ENCODE measurements at places on chromosomes 11 and 22. TPM values are rescaled to one million over a fixed set of nuclear protein-coding genes. Genes with fewer than 3 reads are reported as not detected.

The SMIM35 gene
- total RNA-seq = not detected

The SF3A1 gene
- 65.8 TPM for total RNA-seq

The ROM1 gene
- 1.2 TPM for total RNA-seq

The KRTAP5-11 gene
- total RNA-seq = not detected

The APOA5 gene
- total RNA-seq = 57.8 TPM

The SCGB1A1 gene
- total RNA-seq = not detected

The VWCE gene
- 5.7 TPM for total RNA-seq

The CDC42EP1 gene
- total RNA-seq = 35.2 TPM

The APOA1 gene
- total RNA-seq = 12,494 TPM

DNA sequence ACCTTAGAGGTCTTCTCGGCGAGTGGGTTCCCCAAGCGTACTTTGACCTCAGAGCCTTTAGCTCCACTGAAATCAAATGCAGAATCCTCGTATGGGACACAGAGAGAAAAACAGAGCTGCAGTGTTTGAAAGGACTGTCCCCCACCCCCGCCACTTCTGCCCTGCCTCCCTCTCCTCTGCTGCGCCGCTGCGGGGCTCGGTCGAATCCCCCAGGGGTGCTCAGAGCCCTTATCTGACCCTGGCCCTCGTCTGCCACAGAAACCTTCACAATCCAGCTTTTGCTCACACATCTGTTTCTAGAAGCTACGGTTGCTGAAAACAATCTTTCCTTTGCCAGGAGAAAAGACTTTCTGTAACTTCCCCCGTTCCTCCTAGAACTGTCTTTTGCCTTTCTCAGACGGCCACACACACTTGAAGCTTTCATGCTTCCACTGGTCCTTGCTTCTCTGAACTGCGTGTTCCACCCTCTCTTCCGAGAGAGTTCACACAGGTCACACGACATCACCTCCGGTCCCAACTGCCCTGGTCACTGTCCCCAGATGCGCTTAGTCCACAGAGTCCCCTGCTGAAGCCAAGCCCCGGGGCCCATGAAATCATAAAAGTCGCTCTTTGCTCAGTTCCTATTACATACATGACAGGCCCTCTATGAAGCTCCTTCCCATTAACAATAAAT is 3.7 kb downstream of the SMIM35 start:
- DNase-seq = no peak

DNA sequence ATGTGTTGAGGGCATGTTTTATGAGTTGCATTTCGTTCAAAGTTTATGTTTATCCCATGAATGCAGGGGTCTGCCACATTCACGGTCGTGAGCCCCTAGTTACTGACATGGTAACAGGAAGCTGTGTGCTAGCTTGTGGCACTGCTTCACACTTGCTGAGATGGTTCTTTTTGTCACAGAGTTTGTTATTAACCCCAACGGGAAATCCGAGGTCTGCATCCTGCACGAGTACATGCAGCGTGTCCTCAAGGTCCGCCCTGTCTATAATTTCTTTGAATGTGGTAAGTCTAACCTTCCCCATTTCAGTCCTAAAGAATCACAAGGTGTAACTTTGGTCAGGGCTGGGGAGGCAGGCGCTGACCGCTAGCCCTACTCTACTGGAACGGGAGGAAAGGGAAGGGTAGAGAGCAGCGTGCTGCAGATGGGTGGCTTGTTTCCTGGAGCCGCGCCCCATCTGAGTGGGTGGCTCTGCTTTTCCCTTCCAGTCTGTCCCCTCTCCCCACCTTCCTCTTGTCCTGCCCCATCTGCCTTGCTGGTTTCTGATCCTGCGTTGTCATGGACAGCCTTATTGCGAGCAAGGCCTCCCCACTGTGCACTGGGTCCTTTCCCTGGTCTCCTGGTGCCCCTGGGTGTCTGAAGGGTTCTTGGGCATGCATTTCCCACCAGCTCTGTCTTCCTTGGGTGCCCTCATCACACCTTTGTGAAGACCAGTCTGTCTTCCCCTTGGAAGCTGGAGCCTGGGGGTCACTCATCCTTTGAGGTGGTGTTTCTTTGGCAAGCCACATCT is 11.8 kb downstream of the DGCR8 start:
- no peak for DNase-seq

DNA sequence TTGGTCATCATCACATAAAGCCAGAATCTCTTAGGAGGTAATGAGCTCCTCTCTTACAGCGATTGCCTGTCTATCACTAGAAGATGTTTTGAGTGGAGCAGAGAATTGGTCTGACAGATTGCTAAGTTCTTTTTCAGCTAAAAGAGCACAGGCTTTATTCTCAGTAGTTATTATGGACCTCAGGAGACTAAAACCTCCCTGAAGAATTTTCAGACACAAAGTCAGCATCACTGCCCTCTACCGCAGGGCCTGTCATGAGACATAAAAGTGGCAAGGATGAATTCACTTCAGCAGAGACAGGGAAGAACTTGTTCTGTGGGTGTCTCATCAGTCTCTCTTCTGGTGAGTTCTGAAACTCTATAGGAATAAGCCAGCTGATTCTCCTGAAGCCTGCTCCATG is at the start of gene OR51I2:
Gene OR51I2 (plus strand): TSS at position 301 of the 400 bp plus-strand sequence. CDS start 4,166 bp downstream, outside the sequence.
- DNase-seq = no peak

DNA sequence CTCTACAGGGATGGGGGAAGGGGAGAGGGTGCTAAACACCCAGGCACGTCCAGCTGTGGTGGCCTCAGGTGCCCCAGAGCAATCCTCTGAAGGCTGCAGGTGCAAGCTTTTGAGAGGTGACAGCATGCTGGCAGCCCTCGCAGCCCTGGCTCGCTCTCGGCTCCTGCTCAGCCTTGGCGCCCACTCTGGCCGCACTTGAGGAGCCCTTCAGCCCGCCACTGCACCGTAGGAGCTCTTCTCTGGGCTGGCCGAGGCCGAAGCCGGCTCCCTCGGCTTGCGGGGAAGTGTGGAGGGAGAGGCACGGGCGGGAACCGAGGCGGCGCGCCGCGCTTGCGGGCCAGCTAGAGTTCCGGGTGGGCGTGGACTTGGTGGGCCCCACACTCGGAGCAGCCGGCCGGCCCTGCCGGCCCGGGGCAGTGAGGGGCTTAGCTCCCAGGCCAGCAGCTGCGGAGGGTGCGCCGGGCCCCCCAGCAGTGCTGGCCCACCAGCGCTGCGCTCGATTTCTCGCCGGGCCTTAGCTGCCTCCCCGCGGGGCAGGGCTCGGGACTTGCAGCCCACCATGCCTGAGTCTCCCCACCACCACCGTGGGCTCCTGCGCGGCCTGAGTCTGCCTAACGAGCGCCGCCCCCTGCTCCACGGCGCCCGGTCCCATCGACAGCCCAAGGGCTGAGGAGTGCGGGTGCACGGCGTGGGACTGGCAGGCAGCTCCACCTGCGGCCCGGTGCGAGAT is 112.1 kb downstream of the TRIM29 start:
- DNase-seq = no peak

GRCh38 chr11:61516675-61517572 is 8.4 kb downstream of the LRRC10B start:
- no peak for DNase-seq

DNA sequence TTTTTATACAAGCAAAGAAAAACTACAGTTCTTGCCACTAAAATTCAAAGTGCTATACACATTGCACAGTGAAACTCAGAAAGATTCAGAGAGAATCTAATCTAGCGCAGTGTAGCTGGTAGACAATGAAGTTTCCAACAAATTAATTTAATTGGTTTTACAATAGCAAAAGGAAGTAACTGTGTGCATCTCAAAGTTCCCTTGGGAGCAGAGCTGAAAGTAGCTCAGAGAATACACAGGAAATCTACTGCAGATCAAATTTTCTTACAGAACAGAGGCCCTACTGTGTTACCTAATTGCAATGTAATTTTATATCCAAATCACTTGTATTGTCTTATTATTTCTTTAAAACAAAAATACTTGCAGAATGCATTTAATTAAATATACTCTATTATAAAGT is 1396.2 kb upstream of the TENM4 start:
- DNase-seq = no peak

GRCh38 chr22:39518144-39518786 is 2.1 kb upstream of the ATF4 start:
- DNase-seq = peak; percentile 9

GRCh38 chr11:69879729-69880005 is 60.5 kb upstream of the FGF3 start:
- no peak for DNase-seq

DNA sequence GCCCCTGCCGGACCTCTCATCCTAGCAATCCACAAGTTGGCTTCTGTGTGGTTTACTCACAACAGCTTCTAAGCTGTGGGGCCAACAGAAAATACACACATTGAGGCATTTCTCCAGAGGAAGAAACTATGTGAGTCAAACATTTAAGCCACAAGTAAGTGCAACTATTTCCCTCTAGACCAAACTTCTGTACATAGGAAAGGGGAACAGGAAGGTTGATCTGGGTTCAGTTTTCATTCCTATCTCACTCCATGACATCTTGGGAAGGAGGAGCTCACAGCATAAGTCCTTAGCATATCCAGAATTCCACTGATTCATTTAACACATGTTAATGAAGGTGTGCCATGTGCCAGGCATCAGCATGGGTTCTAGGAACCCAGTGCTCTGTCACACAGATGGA is 72.8 kb upstream of the PICALM start:
- no peak for DNase-seq

DNA sequence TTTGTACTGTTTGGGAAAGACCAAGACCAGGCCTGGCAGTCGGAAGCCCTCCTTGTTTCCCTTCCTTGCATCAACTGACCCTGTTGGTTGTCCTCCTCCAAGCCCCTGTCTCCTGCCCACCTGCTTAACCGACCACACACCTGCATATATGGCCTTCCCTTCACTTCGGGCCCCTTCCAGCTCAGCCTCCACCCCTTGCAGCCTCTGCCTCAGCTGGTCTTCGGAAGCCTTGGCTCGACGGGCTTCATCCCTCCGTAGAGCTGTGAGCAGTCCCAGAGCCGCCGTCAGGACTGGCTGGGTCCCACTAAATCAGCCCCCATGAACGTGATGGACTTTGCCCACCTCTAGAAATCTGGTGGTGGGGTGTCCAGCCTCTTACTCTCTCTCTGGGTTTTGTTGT is 8.4 kb downstream of the NHERF4 start:
- no peak for DNase-seq

GRCh38 chr22:36055376-36056295 is 27.0 kb upstream of the RBFOX2 start:
- no peak for DNase-seq

DNA sequence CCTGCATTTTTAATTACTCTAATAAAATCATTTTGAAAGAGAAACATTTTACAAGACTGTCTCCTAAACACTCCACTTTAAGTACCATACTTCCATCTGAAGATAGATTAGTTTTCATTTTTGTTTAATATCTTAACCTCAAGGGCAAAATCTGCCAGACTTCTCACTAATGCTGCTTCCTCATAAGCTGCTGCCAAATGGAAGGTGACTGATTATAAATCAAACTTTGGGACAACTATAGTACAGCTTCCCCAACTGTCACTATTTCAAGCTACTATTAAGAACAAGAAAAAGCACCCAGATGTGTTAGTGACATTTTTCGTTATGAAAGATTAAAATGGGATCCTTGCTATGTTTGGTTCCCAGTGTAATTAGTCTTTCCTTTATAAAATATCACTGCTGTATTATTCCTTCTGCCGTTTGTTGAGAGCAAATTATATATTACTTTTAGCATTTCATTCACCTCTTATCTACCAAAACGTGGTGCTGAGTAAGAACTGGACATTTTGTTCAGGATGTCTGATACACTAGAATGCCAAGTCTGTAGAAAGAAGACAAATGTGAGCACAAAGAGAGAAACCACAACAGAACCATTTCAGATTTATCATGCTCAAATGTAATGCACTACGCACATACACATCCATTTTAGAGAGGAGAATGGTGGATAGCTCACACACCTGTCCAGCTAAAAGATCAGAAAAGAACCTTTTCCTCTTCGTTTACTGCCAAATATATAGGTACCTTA is 312.2 kb upstream of the C11orf87 start:
- DNase-seq = no peak

- DNase-seq = no peak
Observed at GRCh38 chr11:108117746-108118371, 3.5 kb upstream of the ACAT1 start.

DNA sequence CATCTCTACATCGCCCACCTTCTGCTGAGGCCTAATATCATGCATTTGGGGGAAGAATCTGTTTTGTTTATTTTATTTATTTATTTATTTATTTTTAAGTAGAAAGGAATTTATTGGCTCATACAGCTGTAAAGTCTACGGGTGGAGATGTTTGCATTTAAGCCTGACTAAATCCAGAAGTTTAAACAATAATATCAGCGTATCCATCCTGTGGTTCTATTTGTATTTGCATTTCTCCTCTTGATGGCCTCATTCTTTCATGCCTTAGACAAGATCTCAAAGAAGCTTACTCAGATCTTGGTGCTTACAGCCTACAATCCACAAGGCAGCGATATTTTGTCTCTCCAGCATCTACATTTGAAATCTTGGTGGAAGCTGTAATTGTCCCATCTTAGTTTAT is 67.1 kb upstream of the CARD18 start:
- DNase-seq = no peak

DNA sequence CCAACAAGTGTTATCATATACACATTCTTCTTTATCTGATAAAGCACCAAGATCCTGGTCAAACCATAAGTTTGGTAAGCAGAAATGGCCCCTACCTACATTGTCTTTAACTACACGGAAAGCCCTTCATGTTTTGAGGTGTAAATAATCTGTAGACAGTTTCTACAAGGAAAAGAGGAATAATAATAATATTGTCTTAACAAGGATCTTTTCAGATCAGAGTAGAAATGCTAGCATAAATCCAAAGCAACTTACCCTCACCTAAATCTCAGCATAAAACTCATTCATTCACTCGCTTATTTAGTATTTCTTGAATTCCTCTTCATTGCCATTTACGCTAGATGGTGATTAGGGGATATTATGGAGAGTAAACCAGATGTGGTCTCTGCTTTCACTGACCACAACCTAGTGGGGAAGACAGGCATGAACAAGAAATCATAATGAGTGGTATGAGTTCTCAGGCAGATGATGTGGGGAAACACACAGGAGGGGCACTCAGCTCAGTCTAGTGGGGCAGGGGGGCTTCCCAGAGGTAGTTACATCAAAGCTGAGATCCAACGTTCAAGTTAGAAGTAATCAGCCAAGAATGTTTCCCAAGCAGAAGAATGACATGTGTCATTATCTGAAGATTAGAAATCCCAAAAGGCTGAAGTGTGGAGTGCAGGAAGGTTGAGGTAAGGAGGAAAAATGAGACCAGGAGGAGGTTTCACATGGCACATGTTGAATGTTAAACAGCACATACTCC is 65.4 kb upstream of the ZC3H12C start:
- no peak for DNase-seq

DNA sequence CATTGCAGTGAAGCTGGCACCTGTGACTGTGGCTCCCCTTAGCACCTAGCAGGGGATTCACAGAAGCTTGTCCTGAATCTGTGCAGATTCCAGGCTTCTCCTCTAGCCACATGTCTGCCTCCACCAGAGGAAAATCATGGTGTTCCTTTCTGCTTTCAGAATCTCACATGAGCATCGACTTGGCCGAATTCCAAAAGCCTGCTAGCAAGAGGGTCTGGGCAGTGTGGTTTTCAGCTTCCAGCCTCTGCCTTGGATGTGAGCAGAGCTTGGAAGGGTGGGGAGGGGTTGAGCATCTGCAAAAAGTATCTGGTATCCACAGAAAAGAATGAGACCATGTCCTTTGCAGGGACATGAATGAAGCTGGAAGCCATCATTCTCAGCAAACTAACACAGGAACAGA is 911.1 kb downstream of the TBC1D22A start:
- DNase-seq = no peak
